ENCODE measurements at places on chromosomes 5 and 9.

DNA sequence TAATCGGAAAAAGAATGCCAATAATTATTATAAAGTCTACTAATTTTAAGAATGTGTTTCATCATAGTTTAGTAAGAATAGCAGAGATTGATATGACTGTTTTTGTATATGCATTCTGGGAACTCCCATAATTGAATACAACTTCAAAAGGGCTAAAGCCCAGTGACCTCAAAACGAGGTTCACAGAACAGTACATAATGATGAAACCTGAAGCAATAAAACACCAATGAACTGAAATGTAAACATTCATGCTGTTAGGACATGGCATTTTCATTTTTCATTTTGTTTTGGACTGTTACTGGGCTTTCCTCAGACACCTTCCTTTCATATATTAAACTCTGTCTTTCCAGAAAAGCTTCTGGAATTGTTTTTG, 684 bp upstream of the JMY start:
- DNase-seq: no peak

GRCh38 chr9:131722255-131722654, 17.6 kb downstream of the RAPGEF1 start:
- DNase-seq: no peak

- no peak for DNase-seq
Measured at GRCh38 chr5:139646912-139647505, 1.1 kb upstream of the CXXC5 start.

DNA sequence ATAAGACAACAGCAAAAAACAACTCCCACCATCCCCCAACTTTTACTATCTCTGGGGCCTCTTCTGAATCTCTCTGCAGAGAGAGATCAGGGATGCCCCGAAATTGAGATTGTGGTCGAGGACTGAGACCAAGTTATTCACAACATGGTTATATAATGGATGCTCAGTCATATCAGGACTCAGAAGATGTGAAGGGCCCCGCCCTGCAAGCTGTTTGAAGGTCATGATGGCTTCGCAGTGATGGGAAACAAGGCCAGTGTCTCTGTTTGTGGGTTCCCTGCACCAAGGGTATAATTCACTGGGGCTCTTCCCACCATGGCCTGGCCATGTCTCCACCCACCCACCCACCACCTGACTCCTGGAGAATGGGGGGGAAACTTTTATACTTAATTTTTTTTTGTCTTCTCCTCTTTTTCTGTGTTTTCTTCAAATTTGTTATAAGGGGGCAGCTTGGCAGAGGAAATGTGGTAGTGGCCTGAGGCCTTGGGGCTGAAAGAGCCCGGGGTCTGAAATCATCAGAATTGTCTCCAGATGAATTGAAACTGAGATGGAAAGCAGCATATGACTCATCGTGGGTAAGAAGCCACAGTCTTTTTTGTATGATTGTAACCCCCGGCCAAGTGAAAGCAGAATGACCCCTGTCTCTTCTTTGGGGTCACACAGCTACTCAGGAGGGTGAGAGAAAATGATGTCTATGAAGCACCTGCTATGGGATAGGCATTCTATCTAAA, 15.0 kb upstream of the TEX48 start:
- no peak for DNase-seq

- no peak for DNase-seq
Measured at GRCh38 chr5:1163879-1164278, 37.5 kb upstream of the SLC6A19 start.

GRCh38 chr9:135488013-135488330, 8.4 kb downstream of the PPP1R26 start:
- no peak for DNase-seq

GRCh38 chr9:123629531-123629930, 273.5 kb downstream of the CRB2 start:
- DNase-seq: no peak

Measured in testis (tissue), 5 donors.